Cardiac muscle cell (in vitro differentiated cells and primary cell): ENCODE measurements at places on chromosomes 16 and 17. TPM values are rescaled to one million over a fixed set of nuclear protein-coding genes. Genes with fewer than 3 reads are reported as not detected.

The NSRP1 gene
- total RNA-seq, result 4.8 and 14.6 TPM in 2 replicates

The CDH13 gene
- total RNA-seq, result 4.8 and 6.3 TPM in 2 replicates

The CACNG4 gene
- total RNA-seq, result 1.2 and 2.2 TPM in 2 replicates

The XAF1 gene
- not detected in 2 replicates for total RNA-seq

The SCGB1C2 gene
- total RNA-seq, result not detected in 2 replicates

The MPP2 gene
- 25.0 and 25.4 TPM in 2 replicates for total RNA-seq

The PEMT gene
- 126 and 196 TPM in 2 replicates for total RNA-seq

The KCNJ18 gene
- total RNA-seq, result not detected in 2 replicates

The CACNA1G gene
- 29.7 and 46.1 TPM in 2 replicates for total RNA-seq

The XYLT1 gene
- total RNA-seq, result 5.1 and 7.2 TPM in 2 replicates

The SCARF1 gene
- 7.6 and 9.8 TPM in 2 replicates for total RNA-seq

The NLRC5 gene
- total RNA-seq, result 0.18 TPM in 1 of 2 replicates, not detected in the other

The WFDC1 gene
- 18.5 and 18.9 TPM in 2 replicates for total RNA-seq

The PLLP gene
- total RNA-seq, result 11.4 and 14.2 TPM in 2 replicates

The NPIPB12 gene
- 8.0 and 13.2 TPM in 2 replicates for total RNA-seq
